Foreskin fibroblast (primary cell): ENCODE measurements at places on chromosomes 11 and 22.
A peak's percentile ranks its signal among the peaks of the same experiment; 100 is the strongest.

- DNase-seq: no peak
These were observed 6.5 kb upstream of the RAB38 start for GRCh38 chr11:88181776-88182175.

DNA sequence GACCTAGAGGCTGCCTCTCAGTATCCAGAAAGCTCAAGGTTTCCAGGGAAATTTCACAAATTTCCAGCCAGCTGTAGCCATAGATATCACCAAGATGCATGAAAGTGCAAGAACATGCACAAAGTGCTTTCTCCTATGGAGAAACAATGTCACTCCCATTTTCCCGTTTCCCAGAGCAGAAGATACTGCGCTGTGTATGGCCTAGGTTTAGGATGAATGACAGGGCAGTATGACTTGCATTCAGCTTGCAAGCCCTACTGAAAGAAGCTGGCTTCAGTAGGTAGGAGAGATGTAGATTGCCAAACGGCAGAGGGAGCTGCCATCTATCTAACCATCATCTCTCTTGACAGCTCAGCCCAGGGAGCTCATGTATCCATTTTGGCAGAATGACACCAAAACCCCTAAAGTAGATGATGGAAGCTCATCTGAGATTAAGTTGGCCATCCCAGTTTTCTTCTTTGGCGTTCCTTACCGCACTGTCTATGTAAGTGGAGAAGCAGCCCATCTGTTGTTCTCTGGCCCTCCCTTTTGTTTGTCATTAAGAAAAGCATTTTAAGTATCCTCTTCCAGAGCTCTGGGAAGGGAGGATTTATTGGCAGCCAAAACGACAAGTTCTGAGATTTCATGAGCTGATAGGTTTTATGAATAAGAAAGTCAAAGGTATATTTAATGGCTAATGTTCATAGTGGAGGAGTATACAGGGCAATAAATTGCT lies 4.6 kb downstream of the TECTA start:
- no peak for DNase-seq

- peak; percentile 50 for DNase-seq
These were observed 7.9 kb downstream of the FBLN1 start for GRCh38 chr22:45510376-45511232.

- DNase-seq: no peak
These were observed 58.4 kb upstream of the FBXO3 start for GRCh38 chr11:33832676-33833075.

DNA sequence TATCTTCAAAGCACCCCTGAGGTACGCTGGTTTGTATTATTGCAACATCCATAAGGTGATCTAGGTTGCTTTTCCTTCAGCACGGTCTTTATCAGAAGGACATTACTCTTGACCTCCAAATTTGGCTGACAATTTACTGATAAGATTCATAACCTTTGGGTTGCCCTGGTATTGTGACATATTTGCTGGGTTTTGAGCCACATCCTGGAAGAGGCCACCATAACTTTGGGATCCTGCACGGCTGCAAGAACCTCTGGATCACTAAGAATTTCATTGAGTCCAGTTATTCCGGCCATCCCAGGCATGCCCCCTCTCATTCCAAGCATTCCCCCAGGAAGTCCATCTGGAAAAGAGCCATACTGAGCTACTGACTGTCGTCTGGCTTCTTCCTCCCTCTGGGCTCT lies 6.5 kb upstream of the PLET1 start:
- DNase-seq: no peak

DNA sequence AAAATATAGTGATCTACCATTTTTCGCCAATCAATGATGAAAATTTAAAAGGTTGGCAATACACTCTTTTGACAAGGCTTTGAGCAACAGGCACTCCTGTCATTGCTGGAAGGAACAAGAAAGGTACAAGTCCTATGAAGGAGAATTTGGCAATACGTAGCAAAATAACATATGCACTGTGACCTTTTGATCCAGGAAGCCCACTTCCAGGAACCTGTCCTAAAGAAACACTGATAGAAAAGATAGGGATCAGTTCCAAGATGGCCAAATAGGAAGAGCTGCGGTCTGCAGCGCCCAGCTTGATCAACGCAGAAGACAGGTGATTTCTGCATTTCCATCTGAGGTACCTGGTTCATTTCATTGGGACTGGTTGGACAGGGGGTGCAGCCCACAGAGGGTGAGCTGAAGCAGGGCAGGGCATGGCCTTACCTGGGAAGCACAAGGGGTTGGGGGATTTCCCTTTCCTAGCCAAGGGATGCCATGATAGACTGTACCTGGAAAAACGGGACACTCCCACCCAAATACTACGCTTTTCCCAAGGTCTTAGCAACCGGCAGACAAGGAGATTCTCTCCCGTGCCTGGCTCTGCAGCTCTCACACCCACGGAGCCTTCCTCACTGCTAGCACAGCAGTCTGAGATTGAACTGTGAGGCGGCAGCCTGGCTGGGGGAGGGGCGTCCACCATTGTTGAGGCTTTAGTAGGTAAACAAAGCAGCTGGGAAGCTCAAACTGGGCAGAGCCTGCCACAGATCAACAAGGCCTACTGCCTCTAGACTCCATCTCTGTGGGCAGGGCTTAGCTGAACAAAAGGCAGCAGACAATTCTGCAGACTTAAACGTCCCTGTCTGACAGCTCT lies 69.7 kb upstream of the GALNT18 start:
- DNase-seq: no peak

DNA sequence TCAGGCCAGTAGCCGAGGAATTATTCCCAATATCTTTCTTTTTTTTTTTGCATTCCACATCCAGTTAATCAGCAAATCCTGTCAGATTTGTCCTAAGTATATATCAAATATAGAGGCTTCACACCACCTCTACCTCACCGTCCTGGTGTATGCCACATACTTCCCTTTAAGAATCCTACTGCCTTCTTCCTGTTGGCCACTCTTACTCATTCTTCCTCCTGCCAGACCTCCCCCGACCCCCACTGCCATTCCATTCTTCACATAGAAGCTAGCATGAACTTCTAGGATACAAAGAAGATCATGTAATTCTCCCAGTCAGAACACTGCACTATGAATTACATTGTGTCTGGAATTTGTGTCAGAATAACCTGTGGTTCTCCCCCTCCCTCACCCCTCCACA lies 89.5 kb downstream of the TRIM44 start:
- no peak for DNase-seq
